ENCODE measurements at places on chromosomes 5 and 9.
A peak's percentile ranks its signal among the peaks of the same experiment; 100 is the strongest.

DNA sequence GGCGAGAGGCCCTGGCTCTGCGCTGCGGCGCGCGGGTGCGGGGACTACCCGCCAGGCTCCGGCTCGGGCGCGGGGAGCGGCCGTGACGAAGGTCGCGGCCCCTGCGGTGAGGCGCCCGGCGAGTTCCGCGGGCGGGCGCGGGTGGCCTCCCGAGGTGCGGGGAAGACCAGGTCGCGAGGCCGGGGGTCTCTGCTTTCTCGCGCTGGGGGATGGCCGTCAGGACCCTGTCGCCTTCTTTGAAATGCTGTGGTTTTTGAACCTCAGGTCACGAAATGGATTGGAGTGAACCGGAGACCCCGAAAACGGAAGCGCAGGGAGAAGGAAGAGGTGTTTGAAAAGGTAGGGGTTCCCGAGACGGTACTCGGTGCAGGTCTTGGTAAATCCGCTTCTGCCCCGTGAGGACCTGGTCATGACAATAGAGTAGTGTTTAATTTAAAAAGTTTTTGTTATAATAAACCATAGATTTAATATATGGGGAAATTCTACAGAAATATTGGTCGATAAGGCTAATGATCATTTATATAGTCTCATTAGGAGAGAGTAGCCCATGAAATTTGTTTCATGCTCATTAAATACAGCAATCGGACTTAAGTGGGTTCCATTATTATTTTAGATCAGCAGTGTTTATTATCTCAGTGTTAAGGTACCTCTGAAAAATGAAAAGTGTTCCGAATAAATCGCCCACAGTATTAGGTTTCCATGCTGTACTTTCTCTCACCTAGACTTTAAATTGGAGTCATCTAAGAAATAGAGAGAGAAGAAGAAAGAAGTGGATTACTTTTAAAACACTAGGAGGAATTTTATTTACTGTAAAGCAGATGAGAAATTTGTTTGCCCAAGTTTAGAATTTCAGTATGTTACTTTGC is 279.0 kb downstream of the AOPEP start:
- no peak for DNase-seq

- no peak for DNase-seq
Measured at GRCh38 chr9:130639124-130639765, 25.1 kb upstream of the PRDM12 start.

DNA sequence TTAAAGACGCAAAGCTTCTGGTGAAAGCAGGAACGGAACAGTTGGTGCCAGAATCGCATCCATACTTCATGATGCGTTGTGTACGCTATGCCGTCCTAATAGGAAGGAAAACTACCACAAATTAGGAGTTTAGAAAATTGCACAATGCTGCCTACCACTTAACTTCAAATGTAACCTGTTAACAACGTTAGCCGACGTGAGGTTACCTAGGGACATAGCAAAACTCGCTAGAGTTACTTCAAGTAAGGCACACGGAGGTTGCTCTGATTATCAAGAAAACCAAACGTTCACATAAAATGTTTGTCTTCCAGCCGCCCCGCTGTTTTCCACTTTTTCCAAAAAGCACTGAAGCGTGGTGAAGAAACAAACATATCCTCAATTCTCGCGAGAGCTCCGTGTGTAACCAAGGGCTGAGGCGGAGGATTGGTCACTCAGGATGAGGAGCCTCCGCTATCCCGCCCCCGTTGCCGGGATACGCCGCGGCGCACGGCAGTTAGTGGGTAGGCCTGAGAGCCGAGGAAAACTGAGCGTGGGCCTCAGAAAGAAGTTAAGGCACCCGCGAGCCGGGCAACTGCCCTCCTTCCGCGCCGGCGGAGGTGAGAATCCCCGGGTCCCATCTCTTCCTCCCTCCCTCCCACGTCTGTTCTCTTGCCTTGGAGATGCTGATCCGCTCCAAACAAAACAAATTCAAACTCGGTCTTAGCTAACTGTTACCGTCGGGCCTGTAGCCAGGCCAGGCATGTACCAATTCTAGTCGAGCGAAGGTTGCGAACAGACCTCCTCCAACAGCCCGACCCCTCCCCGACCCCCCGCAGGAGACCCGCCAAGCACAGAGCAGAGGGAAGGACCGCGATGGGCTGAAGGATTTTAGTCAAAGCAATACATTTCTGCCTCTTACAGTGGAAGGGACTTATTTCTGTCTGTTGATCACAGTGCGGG is at the start of gene IFT74:
Gene IFT74, plus strand, starts transcription at position 492 of the 939 bp plus-strand sequence. CDS start 5,556 bp downstream, outside the sequence.
- peak; percentile 94 for DNase-seq

- peak; percentile 13 for DNase-seq
Measured at GRCh38 chr5:67774267-67774552, 441.3 kb upstream of the PIK3R1 start.

GRCh38 chr9:88458716-88459465 is 70.6 kb downstream of the SPIN1 start:
- no peak for DNase-seq

GRCh38 chr5:154479160-154479943 is 1.3 kb upstream of the HAND1 start:
- DNase-seq = no peak

DNA sequence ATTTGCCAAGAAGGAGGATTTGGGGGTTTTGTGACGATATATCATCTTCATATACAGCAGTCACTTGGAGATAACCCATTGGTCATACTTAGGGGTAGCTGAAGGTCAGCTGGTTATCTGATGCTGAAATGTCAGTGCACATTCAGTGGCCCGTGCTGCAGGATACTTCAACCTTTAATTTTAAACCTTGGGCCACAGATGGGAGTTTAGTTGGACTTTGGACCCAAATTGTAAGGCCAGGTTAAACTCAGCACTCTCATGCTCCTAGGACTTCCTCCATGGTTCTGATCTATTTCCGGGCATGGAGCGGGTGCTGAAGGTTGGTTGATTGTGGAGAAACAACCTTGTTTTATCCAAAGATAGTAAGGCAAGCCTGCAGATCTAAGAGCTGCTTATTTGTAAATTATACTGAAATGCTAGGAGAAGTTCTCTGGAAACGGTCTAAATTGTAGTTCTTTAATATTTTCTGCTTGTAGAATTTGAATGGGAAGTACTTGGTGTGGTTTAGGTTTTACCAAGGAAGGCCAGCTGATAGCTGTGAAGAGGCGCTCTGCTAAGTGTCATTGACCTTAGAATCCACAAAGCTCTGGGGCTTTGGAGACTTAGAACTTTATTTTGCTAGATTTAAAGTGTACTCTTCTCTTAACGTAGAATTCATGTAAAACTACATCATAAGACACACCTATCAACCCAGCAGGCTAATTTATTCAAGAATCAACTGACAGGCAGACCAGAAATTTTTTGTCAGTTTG is 38.6 kb downstream of the SLC44A1 start:
- DNase-seq = no peak

DNA sequence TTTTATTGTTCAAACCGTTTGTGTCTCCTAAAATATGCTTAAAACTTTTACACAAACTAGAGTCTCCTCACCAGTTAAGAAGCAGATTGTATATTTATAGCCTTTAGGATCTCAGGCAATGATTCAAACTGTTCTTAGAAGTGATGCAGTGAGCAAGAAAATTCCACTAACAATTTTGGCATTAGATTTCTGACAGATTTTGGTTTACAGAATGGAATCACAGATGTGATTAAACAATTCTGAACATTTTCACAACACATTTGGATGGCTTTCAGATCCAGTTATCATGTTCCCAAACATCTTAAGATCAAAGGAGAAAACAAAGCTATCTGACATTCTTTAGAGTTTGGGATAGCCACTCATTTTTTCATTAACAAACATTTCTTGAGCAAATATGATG is 181.7 kb upstream of the RIOK2 start:
- no peak for DNase-seq

- no peak for DNase-seq
Measured at GRCh38 chr5:151448038-151448985, 909 bp downstream of the SLC36A1 start.

GRCh38 chr5:68730220-68730978 is 363.4 kb upstream of the SLC30A5 start:
- peak; percentile 3 for DNase-seq

DNA sequence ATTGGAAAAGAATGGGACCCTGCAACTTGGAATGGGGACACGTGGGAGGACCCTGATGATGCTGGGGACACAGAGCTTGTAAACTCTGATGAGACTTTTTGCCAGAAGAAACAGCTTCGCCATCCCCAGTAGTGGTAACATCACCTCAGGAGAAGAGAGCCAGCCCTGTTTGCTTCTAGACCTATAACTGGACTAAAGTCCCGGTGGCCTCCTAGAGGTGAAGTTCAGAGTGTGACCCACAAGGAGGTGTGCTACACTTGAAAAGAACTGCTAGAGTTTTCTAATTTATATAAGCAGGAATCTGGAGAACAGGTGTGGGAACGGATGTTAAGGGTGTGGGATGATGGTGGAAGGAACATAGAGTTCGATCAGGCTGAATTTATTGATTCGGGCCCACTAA is 19.8 kb downstream of the NSA2 start:
- DNase-seq = no peak

DNA sequence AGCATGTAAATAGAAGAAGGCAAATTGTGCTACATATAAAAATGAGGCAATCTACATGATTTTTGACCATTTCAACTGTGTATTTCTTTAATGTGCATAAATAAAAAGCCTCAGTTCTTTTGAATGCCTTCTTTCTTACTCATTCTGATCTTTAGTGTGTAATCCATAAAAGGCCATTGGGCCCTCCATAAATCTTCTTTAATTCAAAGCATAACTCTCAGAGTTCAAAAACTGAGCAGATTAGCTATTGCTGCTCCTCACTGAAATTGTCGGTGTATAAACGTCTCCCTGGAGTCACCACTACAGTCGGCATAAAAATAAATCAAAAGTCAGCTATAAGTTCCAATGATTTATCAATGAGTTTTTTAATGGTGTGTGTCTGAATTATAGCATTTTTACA is 45.3 kb upstream of the ADAMTSL1 start:
- no peak for DNase-seq

GRCh38 chr5:133696006-133696584 is 83.8 kb upstream of the FSTL4 start:
- DNase-seq = no peak

GRCh38 chr9:89368550-89368949 is 50.2 kb downstream of the SECISBP2 start:
- no peak for DNase-seq

DNA sequence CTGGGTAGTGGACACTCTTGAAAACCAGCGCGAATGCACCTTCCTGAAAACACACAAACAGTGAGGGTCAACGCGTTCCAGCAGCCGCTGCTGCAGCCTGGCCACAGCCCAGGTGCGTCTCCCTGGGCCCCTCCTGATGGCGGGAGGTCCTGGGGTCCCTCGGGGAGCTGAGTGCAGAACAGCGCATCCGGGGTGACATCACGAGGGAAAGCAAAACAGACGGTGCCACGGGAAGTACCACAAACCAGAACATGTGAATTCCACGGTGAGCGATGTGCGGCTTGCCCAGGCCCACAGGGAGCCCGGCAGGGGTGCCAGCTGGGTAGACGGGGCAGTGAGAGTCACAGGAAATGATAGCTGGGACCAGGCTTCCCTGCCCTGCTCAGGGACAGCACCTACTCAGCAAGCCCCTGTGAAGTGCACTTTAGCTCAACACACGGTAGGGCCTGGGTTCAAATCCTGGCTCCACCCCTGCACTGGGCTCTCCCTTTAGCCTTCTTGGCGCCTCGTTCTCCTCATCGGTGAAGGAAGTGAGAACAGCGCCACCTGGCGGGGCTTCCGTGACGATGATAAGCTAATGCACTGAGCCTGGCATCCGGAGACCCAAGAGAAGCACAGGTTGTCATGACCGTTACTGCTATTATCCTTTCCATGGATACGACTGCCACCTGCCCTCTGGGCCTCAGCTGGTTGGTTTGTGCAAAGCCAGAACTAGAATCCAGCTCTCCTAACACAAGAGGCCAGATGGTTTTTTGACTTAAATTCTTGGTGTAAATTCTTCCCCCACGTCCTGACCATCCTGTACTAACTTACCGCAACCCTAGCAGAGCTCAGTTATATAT is 24.6 kb downstream of the GFPT2 start:
- peak; percentile 23 for DNase-seq

GRCh38 chr5:132898094-132898493 is 24.6 kb downstream of the LEAP2 start:
- DNase-seq = no peak

DNA sequence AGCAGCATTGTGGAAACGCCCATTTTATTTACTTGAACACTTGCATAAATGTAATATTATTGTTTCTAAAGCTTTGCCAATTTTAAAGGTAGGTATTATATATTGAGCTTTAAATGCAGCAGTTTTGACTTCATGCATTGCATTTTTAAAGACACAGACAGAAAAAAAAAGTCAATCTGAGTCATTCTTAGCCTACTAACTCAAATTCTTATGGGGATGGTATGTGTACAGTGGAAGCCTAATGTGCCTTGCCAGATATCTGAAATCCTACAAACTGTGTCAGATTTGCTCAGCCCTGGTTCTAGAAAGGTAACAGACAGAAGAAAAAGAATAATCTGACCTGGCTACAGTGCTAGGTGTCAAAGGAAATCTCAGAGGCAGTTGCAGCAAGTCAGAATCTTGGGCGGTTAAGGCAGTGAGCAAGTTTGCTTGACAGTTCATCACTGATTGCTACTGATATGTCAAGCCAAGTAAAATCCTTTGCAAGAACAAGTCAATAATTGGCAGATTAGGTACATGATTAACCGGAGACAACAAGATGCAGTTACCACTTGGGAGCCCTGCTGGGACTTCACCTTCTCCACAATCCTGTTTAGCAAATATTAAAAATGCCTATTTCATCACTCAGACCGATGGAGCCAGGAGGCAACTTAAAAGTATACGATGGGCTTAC is 224.8 kb upstream of the WWC1 start:
- DNase-seq = no peak

DNA sequence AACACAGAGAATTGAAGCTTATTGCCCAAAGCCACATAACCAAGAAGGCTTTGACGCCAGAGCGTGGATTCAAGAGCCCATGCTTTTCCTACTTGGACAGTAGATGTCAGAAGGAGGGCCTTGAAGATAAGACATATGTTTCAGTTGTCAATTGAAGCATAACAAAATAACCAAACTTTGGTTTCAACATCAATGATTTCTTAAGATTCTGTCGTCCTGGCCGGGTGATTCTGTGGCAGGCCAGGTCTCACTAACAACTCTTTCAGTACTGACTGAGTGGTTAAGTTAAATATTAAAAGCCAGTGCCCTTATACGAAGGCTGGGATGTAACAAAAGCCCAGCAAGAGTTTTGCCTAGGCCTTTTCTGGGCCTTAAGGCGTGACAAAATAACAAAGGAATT is 94.0 kb downstream of the RCL1 start:
- DNase-seq = no peak

GRCh38 chr5:107217721-107218130 is 453.0 kb downstream of the EFNA5 start:
- no peak for DNase-seq

GRCh38 chr9:106218854-106219253 is 524.5 kb downstream of the TMEM38B start:
- no peak for DNase-seq

Data from amygdala (tissue), 56 donors.